Glutamatergic neuron (in vitro differentiated cells): ENCODE measurements at places on chromosomes 2 and 18.

DNA sequence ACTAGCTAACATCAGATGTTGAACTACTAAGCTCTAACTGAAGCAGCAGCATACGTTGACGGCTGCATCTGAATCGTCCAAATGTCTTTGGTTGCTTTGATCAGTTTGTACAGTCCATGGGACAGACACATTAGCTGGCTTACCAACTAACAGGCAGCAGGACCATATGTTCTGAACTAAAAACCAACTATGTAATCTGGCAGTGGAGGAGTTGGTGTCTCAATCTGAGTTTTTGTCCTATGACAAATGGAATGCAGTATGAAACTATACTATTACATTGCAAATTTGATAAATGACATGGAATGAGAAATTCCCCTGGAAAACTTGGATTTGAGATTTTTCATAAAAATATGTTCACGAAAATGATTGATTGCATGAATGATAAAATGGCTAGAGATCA is 79.5 kb downstream of the EPHA4 start:
- no peak for DNase-seq

DNA sequence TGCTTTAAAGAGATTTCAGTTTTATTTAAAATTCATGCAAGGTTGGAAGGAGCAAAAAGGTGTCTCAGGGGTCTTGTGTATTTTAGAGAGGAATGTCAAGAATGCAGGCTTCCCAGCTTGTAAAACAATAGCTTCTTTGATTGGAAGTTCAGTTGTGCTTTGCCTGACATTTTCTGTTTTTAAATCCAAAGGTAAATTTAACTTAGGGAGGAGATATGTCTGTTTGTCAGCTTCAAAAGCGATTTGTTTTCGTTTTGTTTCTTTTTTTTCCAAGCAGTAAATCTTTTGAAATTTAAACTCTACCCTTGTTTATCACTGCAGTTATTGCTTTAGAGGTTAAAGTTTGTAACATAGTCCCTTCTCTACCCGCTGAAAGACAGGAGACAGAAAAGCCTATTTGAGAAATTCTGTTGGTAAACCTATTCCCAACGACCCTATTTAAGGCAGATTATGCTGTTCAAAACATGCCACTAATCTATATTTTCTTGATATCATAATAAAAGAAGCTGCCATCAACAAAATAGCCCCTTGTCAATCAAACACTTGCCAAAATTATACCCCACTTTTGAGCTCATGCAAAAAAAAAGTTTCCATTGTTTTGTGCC is 639.6 kb downstream of the IRS1 start:
- no peak for DNase-seq

DNA sequence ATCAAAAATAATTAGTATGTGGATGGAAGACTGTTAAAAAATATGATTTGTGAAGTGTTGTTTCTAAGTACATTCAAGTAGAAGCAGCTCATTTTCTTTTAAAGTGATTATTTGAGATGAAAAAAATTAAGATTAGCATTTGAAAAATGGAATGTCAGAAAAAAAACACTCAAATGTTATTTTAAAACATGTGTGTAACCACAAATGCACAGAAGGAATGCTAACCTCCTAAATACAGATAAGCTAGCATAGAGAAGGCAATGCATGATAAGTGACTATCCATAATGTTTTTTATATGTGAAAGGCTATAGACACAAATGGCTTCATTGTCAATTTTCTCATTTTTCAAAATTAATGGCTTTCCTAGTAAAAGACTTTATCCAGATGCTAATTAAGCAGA is 198.9 kb downstream of the NYAP2 start:
- no peak for DNase-seq

DNA sequence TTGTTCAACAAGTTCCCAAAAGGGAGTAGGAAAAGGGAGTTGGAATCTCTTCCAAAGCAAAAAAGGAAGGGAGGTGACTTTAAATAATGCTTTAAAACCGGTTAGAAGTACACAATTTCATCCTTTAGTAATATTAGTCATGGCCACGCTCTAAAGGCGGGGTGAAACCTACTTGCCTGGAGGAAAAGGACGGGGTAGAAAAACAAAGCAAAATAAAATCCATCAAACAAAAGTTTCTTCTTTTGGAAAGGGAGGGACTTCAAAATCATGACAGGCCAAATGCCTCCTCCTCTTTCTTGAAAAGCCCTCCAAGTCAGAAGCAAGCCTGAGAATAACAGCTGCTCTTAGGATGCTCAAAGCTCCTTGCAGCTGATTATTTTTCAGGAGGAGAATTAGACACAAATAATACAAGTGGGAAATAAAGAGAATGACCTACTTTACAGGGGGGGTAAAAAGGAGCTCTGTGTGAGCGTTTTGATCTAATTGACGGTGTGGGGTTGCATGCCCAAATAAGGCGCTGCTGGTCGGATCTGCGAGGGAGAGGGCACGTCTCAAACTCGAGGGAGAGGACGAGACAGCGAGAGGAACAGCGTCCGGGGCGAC is 1.8 kb upstream of the NPAS2 start:
- no peak for DNase-seq

GRCh38 chr2:88669482-88670214 is 21.8 kb upstream of the RPIA start:
- DNase-seq: no peak

DNA sequence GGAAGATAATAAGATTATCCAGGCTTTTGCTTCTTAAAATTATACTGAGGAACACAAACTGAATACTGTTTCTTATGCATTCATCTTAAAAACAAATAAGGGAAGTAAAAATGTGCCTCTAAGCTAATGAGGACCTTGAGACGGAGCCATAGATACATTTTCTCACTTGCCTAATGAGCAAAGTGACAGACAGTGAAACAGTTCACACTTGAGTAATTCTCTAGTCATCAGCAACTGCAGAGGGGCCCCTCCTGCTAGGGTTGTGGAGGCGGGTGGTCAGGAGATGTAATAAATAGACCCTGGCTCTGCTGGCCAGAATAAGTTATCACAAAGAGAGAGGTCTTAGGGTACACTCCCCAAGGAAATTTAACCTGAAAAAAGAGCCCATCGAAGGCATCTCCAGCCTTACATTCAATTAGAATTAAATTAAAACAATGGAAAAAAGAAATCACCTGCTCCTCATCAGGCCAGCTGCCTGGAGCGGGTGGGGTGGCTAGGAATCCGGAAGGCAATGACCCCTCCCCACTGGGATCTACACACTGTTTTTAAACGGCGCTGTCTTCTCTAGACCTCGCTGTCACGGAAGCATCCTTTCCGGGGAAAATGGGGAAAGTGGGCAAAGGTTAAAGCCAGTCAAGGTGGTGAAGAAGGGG is 32.6 kb upstream of the INSIG2 start:
- DNase-seq: no peak
